Stimulated activated CD8-positive, alpha-beta memory T cell treated with anti-CD3 and anti-CD28 coated beads, Interleukin-4, amount 100 ng/mL, for 1 hour (primary cell): ENCODE measurements at places on chromosomes 3 and 15.
A peak's percentile ranks its signal among the peaks of the same experiment; 100 is the strongest.

DNA sequence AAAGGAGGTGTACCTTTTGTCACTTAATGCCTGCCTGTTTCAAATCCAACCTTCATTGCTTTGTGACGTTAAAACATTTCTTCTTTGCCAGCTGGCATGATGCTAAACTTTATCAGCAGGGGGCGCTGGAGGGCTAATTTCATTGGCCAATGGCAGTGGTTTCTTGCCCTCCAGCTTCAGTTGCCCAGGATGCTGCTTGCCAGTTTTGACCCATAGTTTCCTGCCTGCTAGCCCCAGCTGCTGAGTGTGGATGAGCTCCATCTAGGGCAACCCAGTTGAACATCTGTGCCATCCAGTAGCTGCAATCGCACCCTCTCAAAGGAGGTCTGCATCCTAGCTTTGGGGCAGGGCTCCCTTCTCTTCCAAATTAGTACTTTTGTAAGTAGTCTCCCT lies 22.1 kb downstream of the ACKR2 start:
- peak; percentile 36 for DNase-seq

GRCh38 chr3:76065964-76066363 lies 280.6 kb upstream of the ZNF717 start:
- no peak for DNase-seq

DNA sequence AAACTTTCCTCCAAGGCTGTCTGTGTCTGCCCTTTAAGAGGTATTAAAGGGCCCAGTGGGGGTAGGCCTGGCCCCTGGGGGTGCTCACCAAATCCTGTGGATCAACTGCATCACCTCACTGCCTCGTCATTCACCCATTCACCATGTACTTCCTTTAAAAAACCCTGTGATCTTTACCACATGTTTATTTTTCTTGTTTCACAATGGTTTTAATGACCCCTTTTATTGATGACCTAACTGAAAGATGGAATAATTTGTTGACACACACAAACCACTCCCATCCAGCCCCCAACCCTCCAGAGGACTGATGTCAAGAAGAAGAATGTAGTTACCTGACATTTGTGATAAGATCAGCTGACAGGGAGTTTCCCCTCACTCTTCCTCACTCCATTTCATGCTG lies 40.8 kb downstream of the KCNAB1 start:
- no peak for DNase-seq

GRCh38 chr3:168653255-168653654 lies 557.5 kb upstream of the GOLIM4 start:
- no peak for DNase-seq

DNA sequence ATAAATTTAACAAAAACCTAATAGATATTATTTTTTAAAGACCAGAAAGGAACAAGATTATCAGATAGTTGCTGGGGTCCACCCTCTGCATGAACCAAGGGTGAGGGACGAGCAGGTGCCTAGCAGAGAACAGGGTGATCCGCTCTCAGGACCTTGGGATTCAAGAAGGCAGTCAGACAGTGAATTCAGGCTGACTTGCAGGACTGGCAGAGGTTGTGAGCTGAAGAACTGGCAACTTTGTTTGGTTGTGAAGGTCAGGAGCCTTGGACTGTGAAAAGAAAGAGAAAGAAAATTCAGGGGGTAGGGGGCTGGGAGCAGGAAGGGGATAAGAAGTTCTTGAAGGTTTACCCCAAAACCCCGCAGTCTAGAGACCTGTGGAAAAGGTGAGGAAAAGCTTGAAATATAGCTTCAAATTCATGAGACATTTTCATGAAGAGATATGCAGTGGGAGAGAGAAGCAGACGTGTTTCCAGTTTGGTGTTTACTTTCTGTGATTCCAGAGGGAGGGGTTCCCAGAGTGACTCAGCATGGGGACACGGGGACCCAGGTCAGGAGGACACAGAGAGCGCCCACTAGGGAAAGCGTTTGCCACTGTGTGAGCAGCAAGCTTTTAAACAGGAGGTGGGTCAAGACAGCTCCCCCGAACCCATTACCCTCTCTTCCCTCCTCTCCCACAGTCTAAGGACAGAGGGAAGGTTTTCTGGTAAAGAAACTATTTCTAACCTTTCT lies 217.2 kb upstream of the UMPS start:
- DNase-seq = no peak

- DNase-seq = no peak
These were observed 160.1 kb upstream of the CCDC54 start for GRCh38 chr3:107217172-107217571.

GRCh38 chr15:73426323-73426994 lies 16.5 kb upstream of the REC114 start:
- DNase-seq = no peak

GRCh38 chr3:53705774-53706173 lies 140.4 kb downstream of the CHDH start:
- no peak for DNase-seq

- DNase-seq = no peak
These were observed 7.7 kb upstream of the OXSR1 start for GRCh38 chr3:38157595-38157994.

GRCh38 chr15:82653483-82654168 lies 6.5 kb upstream of the CPEB1 start:
- DNase-seq = no peak

DNA sequence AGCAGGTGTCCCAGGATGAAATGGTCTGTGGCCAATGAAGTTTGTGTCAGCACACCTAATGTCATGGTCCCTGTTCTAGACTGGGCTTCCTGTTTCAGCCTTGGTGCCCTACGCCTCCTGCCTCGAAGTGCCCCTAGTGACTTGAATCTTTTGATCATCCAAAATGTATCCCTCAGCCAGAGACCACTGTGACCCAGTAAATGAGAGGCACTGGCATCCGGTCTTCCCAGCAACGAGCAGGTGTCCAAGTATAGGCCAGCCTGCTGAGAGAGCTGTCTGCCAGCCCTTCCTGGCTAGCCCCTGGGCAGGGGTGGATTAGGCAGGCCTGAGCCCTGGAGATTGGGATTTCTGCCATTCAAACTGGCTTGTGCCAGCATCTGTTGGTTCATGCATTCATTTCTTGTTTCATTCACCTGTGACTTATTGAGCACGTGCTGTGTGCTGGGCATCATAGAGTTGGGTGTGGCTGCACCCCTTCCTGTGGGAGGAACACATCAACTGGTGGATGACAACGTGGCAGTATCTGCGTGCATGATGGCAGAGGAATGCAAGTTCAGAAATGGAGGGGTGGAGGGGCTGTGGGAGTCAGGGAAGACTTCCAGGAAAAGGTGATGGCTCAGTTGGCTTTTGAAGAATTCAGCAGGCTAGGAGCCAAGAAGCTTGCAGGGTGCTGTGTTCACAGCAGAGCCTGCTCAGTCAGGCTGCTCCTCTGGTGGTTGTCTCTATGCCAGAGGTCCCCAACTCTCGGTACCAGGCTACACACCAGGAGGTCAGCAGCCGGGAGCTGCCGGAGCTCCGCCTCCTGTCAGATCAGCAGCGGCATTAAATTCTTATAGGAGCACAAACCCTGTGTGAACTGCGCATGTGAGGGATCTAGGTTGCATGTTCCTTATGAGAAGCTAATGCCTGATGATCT lies 21.6 kb downstream of the ESYT3 start:
- DNase-seq = no peak

GRCh38 chr3:109369510-109369909 lies 32.2 kb upstream of the DPPA4 start:
- no peak for DNase-seq

GRCh38 chr3:177574222-177574856 lies 377.1 kb upstream of the TBL1XR1 start:
- DNase-seq = no peak

DNA sequence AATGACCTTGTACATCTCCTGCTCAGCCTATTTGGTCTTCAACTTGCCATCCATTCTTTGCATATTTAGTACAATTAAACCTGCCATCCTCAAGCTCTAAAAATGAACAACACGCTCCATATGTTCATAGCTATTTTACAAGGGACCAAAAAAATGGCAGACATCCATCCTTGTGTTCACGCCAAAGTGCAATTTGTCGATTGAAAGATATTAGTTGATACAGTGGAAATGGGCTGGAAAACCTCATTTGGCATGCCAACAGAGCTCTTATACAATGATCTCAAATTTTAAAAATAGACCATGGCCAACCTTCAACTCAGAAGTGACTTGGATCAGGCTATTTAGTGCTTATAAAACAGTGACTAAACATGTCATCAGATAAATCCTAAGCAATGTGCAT lies 413.6 kb upstream of the ARL6 start:
- no peak for DNase-seq

- no peak for DNase-seq
These were observed 54.2 kb downstream of the ANKRD28 start for GRCh38 chr3:15743587-15744009.

DNA sequence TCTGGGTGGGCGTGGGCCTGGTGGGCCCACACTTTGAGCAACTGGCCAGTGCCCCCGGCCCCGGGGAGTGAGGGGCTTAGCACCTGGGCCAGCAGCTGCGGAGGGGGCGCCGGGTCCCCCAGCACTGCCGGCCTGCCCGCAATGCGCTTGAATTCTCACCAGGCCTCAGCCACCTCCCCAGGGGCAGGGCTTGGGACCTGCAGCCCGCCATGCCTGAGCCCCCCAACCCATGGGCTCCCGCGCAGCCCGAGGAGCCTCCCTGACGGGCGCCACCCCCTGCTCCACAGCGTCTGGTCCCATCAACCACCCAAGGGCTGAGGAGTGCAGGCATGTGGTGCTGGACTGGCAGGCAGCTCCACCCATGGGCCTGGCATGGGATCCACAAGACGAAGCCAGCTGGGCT lies 484.3 kb downstream of the UNC13C start:
- no peak for DNase-seq

- no peak for DNase-seq
These were observed 241.4 kb downstream of the NFKBIZ start for GRCh38 chr3:102090721-102091045.

- DNase-seq = no peak
These were observed 195.3 kb downstream of the THRB start for GRCh38 chr3:24299246-24299805.

DNA sequence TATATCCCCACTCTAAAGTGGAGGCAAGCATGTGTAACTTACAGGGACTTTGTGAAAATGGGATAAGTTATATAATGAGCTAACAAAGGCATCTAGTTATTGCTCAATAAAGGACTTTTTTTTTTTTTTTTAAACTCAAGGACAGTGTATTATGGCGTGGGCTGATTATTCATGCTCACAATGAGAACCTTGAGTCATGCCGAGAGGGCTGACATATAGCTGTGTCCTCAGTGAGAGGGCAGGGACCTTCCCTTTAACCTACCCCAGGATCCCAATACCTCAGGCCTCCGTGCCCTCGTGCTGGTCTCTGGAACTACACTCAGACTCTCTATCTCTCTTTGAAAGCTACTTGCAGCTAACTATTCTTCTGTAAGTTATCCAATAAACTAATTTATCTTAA lies 319.9 kb upstream of the ICE2 start:
- DNase-seq = no peak

DNA sequence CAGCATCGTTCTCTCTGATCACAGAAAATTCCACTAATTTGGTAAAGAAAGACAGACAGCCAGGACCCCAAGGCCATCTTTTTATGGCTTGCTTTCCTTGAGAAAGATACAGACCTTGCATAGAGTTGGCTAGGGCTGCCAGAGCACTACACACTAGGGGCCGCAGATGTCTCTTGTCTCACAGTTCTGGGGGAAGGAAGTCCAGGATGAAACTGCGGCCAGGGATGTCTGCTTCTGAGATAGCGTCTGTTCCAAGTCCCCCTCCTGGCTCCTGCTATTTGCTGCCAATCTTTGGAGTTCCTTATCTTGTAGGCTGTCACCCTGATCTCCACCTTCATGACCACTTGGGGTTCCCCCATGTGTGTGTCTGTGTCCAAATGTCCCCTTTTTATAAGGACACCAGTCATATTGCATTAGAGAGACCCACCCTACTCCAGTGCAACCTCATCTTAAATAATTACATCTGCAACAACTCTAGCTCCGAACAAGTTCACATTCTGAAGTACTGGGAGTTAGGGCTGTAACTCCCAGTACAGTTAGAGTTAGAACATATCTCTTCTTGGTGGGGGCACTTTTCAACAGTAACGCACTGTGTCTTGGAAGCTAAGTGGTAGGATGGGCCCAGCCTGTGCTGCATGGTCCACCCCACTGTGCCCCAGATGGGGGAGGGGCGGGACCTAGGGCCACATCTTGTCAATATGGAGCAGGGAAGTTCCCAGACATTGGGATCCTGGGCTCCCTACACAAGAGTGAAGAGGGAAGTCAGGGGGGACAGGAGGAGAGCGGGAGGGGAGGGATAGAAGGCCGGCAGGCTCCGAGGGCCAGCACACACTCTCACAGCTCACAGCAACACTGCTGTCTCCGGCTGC lies 42.2 kb downstream of the KLF15 start:
- DNase-seq = no peak

- DNase-seq = no peak
These were observed 158.8 kb downstream of the IL20RB start for GRCh38 chr3:137116619-137117018.

GRCh38 chr3:108296239-108296638 lies at the start of gene HHLA2:
Gene HHLA2 (plus strand): TSS chr3:108296548. CDS start chr3:108351814, 55,266 bp downstream.
- DNase-seq = no peak

GRCh38 chr15:59873644-59874272 lies 130.4 kb upstream of the FOXB1 start:
- DNase-seq = no peak

GRCh38 chr15:98996624-98997023 lies 11.0 kb downstream of the PGPEP1L start:
- DNase-seq = no peak

- DNase-seq = no peak
These were observed 84.6 kb downstream of the GBE1 start for GRCh38 chr3:81676706-81677456.

DNA sequence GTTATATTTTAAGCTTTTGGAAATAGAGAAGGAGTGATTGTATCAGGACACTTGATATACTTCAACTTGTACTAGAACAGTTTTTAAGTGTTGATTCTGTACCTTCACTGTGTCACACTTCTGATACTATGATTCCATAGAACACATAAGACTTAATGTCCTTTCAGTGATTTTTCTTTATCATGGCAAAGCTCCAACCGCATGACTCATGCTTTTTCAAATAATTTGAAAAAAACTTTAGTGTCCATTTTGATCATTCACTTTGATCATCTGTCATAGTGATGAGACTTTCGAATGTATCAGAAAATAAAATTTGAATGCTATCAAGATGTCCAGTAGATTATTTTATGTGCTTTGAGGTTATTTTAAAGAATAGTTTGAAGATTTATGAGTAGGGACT lies 32.0 kb downstream of the AP4E1 start:
- no peak for DNase-seq

- no peak for DNase-seq
These were observed 25.6 kb downstream of the SEC22C start for GRCh38 chr3:42556089-42556632.

GRCh38 chr3:1609416-1609815 lies 489.2 kb upstream of the CNTN4 start:
- no peak for DNase-seq

GRCh38 chr3:87088993-87089841 lies 98.3 kb upstream of the VGLL3 start:
- DNase-seq = no peak

GRCh38 chr3:138470687-138471086 lies 36.3 kb downstream of the ESYT3 start:
- no peak for DNase-seq
